ENCODE measurements at places on chromosomes 16 and 17. TPM values are rescaled to one million over a fixed set of nuclear protein-coding genes. Genes with fewer than 3 reads are reported as not detected.

DNA sequence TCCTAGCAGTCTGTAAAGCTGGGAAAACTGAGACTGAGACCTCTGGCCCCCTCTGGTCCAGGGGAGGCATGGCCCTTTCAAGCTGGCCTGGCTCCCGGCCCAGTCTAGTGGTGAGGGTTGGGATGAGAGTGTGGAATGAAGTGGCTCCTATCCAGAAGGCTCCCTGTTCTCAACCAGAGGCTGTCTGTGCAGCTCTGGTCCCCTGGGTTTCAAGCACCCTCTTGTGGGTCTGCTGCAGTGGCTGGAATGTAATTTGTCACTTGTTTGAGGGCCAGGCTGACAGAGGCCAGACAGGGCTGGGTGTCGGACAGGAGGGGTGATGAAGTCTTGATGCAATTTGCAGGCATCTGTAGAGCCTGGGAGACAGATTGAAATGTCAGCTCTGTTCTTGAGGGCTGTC is 22.1 kb upstream of the PHF12 start:
- no peak for DNase-seq

DNA sequence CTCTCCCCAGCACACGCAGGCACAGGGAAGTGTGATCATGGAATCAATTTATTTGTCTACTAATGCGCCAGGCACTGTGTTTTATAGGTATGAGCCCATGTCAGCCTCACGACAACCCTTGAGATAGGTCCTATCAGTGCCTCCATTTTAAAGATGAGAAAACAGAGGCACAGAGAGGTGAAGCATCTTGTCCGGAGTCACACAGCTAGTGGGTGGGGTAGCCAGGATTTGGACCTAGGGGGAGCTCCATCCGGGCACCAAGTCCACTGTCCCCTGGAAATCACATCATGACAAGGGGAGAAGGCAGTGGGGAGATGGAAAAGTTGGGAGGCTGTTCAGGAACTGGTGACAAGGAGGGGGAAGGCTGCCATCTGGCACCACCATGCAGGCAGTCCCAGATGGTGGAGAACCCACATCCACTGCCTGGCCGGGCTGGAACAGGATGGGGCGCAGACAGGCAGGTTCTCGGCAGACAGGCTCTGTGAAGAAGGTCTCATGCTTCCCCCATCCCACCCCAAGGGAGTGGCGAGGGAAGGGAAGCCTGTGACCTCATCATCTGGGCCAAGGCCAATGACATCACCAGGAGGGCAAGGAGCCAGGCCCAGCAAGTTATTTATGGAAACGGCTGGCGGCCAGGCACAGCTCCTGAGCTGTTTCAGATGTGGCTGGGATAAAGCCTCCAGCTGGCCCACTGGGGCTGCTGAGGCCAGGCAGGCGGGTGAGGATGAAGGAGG is 126.0 kb upstream of the SDK2 start:
- no peak for DNase-seq

DNA sequence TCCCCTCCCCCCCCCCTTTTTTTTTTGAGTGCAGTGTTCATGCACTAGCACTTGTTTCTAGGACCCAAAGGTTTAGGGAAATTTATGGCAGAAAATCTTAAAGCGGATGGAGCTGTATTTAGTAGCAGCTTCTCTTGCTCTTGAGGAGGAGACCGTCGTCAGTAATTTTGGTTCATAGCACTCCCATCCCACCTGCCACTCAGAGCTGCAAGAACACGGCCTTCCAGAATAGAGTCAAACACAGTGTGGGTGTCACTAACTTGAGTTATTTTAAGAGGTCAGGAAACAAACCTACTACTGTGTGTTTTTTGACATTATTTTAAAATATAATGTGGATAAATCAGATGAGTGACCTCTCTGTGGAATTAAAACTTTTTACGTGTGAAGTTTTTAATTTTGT is 37.3 kb downstream of the SEC14L1 start:
- no peak for DNase-seq

GRCh38 chr16:61421111-61421510 is 615.1 kb downstream of the CDH8 start:
- DNase-seq, result no peak

CDH11 gene
- not detected for total RNA-seq

EPOP gene
- total RNA-seq, result 0.78 TPM

PRM1 gene
- total RNA-seq, result not detected
